ENCODE measurements at places on chromosomes 6 and 20.

GRCh38 chr6:154370545-154370944, 13.9 kb upstream of the IPCEF1 start:
- DNase-seq, result no peak

- DNase-seq, result no peak
Measured at GRCh38 chr6:2663123-2663522, 87.6 kb downstream of the MYLK4 start.

GRCh38 chr6:133773776-133774175, 115.1 kb upstream of the TCF21 start:
- no peak for DNase-seq

DNA sequence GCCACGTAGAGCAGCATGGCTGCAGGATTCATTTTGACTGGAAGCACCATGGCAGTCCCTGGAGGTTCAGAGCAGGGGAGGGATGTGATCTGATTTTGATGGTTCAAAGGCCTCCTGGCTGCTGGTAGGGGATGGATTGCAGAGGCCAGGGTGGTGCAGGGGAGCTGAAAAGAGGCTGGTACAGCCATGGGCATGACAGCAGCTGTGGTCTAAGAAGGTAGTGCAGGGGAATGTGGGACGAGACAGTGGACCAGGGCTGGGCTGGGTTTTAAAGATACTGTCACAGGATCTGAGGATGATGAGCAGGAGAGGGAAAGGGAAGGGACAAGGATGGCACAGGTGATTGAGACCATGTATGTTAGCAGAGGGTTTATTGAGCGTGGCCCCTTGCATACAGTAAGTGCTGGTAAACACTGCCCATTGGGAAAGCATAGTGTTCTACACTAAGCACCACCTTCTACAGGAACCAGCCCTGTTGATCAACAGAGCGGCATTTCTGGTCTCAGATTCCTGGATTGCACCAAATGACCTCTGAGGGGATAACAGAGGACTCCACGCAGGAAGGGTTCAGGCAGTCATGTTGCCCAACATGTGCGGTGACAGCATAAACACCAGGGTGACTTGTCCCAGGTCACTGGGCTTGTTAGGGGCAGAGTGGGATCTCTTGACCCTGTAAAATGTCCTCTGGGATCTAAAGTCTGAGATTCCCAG, 14.5 kb upstream of the SIRPA start:
- no peak for DNase-seq

DNA sequence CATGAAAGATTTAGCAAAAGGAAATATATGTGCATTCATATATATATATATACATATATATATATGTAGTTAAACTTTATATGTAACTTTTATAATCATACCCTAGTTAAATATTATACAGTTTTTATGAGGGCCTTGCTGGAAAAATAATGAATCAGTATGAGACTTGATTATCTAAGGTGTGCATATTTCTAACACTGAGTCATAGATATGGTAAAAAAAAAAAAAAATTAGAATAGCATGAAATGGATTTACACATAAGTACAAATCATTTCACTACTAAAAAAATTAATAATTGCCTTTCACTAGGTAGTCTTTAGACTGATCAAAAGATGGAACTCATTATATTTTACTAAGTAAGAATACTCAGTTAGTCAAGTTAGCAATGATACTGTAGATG, 51.3 kb upstream of the DST start:
- no peak for DNase-seq

DNA sequence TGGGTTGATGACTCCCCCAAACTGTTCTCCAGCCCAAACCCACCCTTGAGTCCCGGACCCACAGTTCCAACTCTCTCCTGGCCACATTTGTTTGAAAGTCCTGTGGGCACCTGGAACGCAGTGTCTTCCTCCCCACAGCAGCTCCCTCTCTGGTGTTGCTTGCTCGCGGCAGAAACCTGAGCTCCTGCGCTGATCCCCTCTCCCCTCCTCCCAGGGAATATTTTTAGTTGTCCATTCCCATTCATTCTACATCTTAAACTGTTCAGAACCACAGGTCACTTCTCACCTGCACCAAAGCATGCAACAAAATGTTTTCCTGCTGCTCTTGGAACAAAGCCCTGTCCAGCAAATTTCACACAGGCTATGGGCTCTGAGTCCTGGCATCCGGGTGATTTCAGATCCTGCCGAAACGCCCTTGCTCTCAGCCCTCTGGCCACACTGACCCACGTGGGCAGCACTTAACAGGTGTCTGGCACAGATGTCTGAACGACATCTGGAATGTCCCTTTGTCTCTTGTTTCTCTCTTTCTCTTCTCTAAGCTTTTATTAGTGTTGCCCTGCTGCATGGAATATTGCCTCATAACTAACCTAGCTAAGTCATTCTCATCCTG, 27.0 kb upstream of the PMEPA1 start:
- DNase-seq, result no peak

DNA sequence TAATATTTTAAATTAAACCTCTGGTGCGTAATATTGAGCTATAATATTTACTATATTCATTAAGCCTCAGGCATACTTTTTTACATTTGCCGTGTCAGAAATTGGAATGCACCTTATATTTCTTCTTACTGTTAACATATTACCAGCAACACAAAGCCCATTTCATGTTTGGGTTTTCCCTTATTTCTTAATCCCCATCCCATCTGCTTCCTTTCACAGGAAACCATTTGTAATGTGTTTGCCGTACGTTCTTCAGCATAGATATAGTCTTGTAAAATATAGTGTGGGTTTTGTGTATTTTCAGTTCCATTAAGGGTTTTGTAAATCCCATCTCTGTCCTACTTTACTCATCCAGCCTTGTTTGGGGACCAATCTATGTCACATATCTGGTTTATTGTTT, 6.5 kb downstream of the EYS start:
- no peak for DNase-seq

GRCh38 chr6:143429970-143430369, 20.5 kb downstream of the ADAT2 start:
- DNase-seq, result no peak
